ENCODE measurements at places on chromosomes 6 and 20.
A peak's percentile ranks its signal among the peaks of the same experiment; 100 is the strongest.

GRCh38 chr6:154482858-154483257, 27.6 kb downstream of the CNKSR3 start:
- DNase-seq = no peak

DNA sequence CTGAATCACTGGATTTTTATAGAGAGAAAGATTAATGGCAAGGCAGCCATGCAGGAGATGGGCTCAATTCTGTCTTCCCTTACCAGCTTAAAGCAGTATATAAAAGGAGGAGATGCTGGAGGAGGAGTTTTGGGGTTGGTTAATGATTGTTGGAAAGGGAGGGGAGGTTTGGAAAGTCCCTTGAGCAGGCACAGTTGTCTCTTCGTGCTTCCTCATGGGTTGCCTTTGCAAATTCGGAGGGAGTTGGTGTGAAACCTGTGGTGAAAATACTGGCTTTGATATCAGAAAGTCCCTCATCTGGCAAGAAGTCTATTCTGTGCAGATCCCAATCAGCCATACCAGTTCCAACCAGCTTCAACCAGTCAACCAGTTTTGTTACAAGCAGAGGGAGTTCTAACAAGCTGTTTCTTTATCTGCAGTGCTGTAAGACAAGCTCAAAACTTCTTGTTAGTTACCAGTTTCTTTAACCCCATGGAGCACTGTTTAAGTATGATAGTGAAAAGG, 107.0 kb downstream of the HIVEP1 start:
- no peak for DNase-seq

DNA sequence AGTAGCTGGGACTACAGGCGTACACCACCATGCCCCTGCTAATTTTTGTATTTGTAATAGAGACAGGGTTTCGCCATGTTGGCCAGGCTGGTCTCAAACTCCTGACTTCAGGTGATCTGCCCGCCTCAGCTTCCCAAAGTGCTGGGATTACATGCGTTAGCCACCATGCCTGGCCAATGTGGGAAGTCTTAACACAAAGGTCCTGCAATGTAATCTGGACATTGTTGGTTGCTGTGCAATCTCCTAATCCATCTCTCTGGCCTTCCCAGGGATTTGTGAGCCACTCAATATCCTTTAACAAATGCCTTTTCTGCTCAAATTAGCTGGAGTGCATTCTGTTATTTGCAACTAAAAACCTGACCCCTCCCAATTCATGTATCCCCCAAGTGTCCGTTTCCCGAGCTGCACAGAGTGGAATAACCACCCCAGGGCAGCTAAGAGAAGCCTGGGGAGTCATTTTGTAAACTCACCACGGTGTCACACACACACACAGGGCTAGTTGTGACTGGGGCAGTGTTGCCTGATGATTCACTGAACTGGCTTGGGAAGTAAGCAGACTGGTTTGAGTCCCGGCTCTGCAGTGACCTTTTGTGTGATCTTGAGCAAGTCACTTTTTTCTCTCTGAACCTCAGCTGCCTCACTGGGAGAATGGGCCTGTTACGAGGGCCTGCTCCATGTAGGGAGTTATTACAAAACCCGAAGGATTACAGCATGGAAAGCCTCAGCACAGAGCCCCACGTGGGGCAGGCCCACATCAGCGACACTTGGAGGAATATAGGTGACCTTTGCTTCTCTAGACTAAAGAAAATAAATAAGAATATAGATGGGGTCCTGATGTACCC, 152.3 kb downstream of the ZMYND8 start:
- DNase-seq = no peak

DNA sequence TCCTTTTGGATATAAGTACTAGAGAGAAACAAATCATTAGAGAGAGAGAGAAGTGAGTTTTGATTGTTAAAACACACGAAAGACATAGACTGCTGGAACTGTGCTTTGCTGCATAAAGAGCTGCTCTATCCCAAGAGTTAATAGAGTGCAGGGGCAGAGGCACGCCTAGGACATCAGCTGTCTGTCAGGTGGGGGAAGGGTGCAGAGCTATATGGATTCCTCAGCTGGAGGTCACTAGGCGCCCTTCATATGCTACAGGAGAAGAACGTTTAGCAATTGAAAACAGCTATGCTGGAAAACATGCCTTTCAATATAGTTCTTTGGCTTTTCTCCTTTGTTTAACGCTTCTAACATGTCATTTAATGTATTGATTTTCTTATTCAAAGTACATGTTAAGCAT, 169.0 kb upstream of the MCHR2 start:
- DNase-seq = no peak

- no peak for DNase-seq
These were observed 154.3 kb downstream of the ANKRD60 start for GRCh38 chr20:58073945-58074856.

DNA sequence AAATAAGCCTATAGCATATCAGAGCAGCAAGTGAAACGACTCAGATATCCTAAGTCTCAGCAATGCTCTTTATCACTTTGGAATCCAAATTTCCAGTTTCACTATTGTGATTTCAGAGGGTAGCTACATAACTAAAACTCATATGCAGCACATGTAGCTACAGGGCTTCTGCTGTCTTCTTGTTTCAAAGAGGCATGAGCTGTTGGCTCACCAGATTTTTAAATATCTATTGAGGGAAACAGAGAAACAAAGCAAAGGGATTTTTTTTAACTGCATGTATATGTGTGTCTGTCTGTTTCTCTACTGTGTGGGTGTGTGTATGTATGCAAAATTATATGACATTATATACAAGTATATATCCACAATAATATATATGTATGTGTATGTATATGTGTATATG, 258.4 kb downstream of the HDGFL1 start:
- no peak for DNase-seq

GRCh38 chr6:125232466-125232865, 69.3 kb downstream of the HDDC2 start:
- DNase-seq = no peak

- DNase-seq = no peak
These were observed 48.8 kb downstream of the DST start for GRCh38 chr6:56593801-56594318.

GRCh38 chr6:24352434-24352833, 5.4 kb downstream of the DCDC2 start:
- DNase-seq = no peak

DNA sequence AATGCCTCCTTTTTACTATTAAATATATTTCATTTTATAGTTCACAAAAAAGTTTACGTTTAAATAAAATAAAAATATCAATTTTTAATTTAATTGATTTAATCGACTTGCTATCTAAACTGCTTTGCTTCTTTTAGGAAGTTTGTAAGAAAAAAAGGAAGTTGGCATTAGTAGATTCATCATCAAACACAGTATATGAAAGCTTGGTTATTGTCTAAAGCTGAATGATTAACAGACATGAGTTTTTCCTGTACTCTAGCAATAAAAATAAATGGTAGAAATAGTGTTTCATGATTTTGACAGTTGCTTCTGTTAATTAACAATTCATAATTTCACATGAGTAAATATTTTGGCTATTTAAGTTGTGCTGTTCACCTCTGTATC, 1285.5 kb upstream of the GJE1 start:
- DNase-seq = no peak

DNA sequence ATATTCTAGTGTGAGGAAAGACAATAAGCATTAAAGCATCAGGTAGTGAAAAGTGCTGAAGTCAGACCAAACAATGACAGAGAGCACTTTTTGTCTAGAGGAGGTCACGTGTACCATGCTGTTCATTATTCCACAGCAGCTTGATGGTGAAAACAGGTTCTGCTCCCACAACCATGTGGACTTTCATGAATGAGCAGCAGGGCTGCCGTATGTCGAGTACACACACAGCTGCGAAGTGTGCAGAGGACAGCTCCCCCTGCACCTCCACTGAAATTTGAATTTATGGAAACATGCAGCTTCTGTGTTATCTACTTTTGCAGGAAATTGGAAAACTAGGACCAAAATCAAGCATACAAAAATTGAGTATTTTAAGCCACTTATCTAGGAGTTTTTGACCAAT, 85.3 kb downstream of the MAP7 start:
- DNase-seq = no peak

GRCh38 chr6:143159001-143159400, 98.3 kb downstream of the AIG1 start:
- DNase-seq = no peak

GRCh38 chr20:64080813-64081623, 1.1 kb downstream of the OPRL1 start:
- DNase-seq = no peak

DNA sequence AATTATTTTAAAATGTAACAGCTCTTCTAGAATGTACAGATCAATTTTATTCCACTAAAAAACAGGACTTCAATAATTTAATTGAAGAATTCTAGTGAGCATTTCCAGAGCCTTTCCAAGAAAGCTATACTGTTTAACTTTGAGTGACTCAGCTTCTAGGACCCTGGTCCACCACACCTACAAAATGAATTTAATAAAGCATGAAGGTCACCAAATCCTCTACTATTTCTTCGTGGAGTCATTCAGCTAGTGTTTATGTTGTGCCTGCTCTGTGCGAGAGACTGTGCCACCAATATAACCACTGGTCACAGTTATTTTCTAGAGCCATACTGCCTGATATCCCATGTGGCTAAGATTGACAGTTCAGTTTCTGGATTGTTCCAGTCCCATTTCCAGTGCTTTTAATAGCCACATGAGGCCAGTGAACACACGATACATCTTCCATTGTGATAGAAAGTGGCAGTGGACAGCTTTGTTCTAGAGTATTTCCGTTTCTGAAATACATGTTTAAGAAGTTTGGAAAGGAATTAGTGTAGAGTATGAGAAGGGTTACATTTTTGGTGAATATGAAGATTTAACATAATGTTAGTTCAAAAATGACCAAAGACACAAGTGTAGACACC, 160.7 kb downstream of the MTHFD1L start:
- no peak for DNase-seq

DNA sequence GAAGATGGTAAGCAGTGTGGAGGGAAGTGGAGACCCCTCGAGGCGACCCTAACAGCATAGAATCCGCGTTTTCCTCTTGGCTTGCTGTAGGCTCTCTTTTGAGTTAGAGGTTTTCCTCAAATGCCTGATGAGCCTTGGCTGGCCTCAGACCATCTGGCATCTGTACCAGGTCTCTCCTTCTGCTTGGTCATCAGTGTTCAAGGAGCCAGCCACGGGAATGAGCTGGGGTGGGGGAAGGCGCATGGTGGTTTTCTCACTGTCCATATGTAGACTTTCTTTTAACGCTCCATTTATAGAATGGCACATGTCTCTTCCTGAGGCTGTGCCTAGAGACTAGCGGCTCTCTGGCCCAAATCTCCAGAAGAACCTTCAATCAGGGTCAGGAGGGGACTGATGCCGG, 8.1 kb upstream of the GUCA1A start:
- DNase-seq = no peak

- DNase-seq = no peak
These were observed 18.3 kb downstream of the BTN2A1 start for GRCh38 chr6:26475823-26476729.

GRCh38 chr20:37941992-37942391, 39.1 kb downstream of the VSTM2L start:
- no peak for DNase-seq

DNA sequence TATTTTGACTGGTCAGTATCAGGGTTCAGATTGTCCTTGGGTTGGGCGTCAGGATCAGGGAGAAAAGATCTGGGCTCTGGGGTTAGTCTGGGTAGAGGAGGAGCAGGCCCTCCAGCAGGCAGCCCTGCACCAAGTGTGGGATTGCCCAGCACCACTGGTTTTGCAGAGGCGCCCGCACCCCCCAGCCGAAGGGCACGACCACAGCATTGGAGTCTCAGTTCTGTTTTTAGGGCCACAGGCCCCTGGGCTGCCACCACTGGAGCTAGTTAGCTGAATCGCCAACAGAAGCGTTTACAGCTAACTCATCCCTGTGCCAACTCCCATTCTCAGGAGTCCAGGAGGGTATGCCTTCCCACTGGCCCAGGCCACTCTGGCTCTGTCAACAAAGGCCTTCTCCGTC, 84.2 kb downstream of the TCP11 start:
- no peak for DNase-seq

GRCh38 chr6:20866935-20867703, 332.9 kb downstream of the CDKAL1 start:
- no peak for DNase-seq

- no peak for DNase-seq
These were observed 280.7 kb upstream of the CITED2 start for GRCh38 chr6:139654888-139655782.

GRCh38 chr6:54879188-54879985, 32.8 kb downstream of the FAM83B start:
- no peak for DNase-seq

GRCh38 chr6:117441824-117442264, 16.1 kb upstream of the ROS1 start:
- DNase-seq = no peak

DNA sequence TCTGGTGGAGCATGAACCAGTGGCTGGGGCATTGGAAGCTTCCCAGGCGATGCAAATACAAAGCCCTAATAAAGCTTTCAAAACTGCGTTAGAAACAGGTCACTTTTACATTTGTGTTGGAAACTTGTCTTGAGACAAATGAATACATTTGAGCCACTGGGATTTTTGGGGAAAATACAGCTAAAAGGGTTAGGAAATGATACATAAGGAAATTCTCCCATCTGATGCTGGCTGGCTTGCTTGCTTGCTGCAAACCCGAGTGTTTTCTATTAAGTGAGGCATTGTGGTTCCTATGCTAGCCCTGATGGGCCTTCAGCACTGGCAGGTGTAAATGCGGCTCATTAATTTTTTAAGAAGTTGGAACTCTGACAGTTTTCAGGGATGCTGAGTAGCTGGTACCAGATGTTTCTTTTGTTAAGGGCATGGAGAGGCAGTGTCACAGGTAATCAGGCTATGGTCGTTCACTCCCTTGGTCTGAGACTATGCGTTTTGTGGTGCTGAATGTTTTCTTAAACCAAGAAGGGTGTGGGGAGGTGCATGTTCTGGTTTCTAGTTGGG, 35.2 kb downstream of the RREB1 start:
- peak; percentile 50 for DNase-seq

GRCh38 chr6:136550330-136551071, at the start of gene MAP7:
TSS of gene MAP7 (minus strand) at chr6:136550422. CDS start at chr6:136550408, 14 bp downstream.
- peak; percentile 86 for DNase-seq

DNA sequence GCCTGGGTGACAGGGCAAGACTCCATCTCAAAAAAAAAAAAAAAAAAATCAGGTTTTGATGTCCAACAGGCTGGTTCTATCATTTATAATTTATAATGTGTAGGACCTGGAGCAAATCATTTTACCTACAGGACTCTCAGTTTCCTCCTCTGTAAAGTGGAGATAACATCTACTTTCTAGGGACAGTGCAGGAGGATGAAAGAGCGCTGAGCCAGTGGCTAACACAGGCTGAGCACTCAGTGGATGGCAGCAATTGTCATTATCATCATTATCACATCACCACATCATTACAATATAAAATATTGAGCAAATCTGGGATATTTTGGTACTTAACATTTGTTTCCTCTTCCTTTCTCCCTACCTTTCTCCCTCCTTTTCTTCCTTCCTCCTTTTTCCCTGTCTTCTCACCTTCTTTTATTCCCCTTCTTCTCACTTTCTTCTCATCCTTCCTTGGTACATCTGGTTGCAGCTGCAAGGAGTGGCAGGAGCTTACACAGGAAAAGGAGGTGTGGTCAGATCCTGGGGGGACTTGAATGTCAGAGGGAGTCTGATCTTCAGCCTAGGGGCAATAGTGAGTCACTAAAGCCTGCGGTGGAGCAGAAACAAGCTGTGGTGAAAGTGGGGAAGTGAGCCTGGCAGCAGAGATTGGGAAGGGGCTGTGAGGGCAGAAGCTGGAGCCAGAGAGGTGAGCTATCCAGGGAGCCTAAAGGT, 24.6 kb upstream of the CTNNBL1 start:
- no peak for DNase-seq

- DNase-seq = no peak
These were observed 292.1 kb downstream of the ADGB start for GRCh38 chr6:146890644-146891434.

GRCh38 chr6:108952776-108953486, 104.7 kb downstream of the ARMC2 start:
- DNase-seq = no peak
